ENCODE measurements at places on chromosomes 6 and 20.
A peak's percentile ranks its signal among the peaks of the same experiment; 100 is the strongest.

- no peak for DNase-seq
Observed at GRCh38 chr6:41497994-41498393, 48.2 kb upstream of the FOXP4 start.

- DNase-seq: no peak
Observed at GRCh38 chr6:67897998-67898607, 737.0 kb upstream of the ADGRB3 start.

DNA sequence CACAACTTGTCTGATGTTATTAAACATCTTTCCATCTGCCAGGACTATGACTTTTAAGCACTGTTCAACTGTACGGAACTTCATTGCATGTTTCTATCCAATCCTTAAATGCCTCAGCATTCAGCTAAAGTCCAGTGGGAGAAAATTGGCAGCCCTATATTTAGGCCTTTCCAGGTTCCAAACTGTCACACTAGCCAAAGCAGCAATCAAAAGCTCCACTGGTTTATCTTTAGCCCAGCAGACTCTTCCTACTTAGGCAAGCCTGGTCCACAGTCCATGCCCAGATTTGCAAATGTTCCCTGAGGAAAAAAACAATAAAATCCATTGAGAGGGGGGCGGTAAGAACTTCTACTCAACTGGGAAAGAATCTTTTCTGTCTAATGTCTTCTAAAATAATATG, 349.1 kb upstream of the GJE1 start:
- DNase-seq: peak; percentile 26

GRCh38 chr6:98932381-98932780, 15.4 kb downstream of the FBXL4 start:
- no peak for DNase-seq

- no peak for DNase-seq
Observed at GRCh38 chr6:39049575-39050283, 1.1 kb downstream of the GLP1R start.

DNA sequence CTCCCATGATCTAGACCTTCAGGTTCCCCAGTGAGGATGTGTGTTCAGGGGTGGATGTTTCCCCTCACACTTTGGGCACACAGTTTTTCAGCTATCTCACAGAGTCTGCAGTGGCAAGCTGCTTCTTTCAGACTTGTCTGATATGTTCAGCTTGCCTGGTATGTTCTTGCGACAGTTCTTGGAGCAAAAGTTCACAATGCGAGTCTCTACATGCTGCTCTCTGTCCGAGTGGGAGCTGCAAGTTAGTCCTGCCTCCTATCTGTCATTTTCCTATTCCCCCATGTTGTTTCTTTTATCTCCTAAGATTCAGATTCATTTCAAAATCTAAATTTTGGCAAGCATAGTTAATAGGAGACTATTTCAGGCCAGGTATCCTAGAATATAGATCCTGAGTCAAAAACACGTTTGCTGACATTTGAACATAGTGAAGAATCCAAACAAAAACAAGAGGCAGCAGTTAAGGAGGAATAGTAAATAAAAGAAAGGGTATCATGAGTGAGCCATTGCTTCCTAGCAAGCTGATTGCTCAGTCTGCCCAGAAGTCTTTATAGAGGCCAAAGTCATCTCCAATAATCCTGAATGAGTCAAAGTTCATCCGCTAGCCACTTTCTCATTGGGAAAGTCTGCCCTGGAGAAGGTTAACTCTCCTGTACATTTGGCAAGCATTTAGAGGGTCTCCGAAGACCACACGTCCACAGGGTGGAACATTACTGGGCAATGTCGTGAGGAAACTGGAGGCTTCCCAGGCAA, 140.2 kb upstream of the MOCS1 start:
- DNase-seq: no peak

DNA sequence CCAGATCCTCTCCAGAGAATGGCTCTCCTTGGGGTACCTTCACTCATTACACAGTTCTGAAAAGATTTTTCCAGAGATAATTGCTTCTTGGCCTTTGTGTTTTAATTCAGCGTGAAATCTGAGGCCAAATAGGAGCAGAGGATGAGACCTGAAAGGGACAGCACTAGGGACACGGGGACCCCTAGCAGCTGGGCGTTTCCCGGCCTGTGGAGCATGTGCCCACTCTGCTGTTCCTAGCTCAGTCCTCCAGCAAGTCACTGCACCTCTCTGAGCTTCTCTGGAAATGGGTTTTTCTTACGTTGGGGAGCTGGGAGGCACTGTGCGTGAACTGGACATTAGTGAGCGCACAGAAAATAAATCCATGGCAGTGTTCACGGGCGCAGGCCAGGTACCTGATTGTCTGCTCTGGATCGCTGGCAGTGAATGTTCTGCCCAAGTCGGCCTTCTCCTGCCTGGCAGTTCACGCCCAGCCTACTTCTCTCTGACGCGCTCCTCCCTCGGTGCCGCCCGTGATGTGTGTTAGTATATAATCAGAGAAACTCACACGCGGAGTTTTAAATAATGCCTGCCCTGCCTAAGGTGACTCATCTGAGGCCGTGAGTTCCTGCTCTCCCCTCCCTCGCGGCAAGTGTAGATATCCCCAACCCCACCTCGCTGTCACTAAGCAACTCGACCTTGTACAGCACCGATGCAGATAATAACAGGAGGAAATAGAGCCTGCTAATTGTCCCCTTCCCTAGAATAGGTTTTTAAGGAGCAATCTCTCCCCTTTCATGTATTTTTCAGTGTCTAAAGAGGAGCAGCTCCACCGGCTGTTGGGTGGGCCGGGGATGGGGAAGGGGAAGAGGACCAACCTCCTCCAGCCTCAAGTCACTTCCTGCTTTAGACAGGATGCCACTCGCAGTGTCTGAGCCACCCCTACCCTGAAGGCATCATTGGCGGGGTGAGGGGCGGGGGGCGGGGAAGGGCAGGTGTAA, 2.7 kb upstream of the TUBB2A start:
- DNase-seq: no peak

GRCh38 chr20:33667245-33667675, 517 bp downstream of the ACTL10 start:
- DNase-seq: no peak

DNA sequence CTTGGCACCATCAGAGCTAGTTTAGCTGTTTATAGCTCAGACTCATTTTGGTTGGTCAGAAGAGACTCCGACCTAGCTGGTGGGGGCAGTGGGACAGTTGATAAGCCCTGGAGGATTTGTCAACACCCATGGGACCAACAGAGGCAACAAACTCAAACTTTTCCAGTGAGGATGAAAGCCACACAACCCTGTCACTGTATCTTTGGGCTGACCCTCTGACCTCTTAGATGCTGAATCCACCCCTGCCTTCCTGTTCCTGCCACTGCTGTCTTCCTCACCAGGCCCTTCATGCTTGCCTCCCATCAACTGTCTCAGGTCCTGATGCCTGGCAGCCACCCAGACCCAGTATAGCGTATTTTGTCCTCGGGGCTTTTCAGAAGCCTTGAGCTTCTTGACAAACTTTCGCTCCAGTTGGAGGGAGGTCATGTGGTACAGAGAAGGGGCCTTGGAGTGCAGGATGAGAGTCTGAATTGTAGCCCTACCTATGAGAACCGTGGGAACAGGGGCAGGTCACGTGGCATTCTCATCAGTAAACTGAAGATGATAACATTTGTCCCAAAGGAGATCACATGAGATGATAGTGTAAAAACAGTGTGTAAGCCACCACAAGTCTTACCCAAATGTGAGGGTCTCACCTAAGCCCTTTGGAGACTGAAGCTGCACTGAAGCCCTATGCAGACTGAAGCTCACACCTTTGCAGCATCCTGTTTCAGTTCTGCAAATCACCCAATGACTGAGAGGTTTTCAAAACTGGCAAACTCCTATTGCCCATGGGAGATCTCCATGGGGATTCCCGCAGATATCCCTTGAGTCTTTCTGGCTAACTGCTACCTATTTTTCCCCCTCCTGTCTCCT, 72.0 kb upstream of the F13A1 start:
- DNase-seq: no peak

- no peak for DNase-seq
Observed at GRCh38 chr6:11447265-11447664, 90.3 kb upstream of the TMEM170B start.

GRCh38 chr6:45462190-45463134, 84.7 kb upstream of the SUPT3H start:
- DNase-seq: no peak

GRCh38 chr6:134303891-134304290, 14.0 kb downstream of the SGK1 start:
- DNase-seq: no peak

- no peak for DNase-seq
Observed at GRCh38 chr20:48731536-48731935, 96.3 kb downstream of the PREX1 start.

GRCh38 chr20:51547951-51548350, 5.4 kb upstream of the NFATC2 start:
- DNase-seq: no peak

DNA sequence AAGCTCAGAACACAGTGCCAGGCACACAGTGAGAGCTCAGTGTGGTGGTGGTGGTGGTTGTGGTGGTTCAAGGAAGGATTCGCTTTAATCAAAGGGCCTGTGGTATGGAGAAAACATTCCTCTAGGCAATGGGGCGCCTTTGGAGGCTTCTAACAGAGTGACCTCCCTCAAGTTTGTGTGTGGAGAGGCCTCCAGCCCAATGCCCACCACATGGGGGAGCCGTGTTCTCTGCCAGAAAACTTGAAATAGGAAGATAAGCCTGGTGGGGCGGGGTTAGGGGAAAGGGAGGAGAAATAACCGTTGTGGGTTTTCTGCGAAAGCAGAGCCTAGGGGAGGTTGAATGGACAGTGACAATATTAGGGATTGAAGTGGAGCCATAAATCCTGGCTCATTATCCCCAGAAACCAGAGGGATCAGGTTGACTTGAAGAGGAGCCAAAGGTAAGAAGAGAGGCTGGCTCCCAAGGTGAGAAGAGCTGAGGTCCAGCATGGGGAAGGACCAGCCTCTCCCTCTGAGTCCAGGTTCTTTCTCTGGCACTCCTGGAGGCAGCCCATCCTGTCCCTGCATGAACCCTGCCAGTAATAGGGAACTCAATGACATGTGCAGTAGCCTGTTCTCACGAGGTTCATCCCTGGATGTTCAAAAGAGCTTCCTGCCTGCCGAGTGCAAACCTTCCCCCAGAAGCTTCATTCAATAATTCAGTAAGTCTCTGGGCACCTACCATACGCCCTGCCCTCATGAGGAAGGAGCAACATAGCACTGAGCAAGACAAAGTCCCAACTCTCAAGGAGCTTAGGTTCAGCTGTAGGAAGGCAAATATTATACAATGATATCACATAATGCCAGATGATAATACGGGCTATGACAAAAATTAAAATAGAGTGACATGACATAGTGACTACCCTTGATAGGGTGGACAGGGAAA, 51.4 kb downstream of the TGM2 start:
- DNase-seq: no peak

DNA sequence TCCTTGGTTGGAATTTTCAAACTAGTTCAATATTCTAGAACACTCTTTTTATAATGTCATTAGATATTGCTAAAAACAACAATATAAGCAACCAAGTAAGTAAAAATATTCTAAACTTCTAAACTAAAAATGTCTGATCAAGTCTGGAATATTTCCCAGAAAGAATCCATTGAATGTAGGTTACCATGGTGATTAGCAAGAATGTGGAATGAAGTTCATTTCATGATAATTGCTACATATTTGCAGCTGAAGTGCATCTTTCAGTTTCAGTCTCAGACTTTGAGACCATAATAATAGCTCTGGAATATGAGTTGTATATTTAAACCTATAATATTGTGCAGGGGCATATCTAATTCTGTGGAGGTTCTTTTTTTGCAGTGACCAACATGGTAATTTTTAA, 61.0 kb upstream of the NKAIN2 start:
- DNase-seq: no peak

DNA sequence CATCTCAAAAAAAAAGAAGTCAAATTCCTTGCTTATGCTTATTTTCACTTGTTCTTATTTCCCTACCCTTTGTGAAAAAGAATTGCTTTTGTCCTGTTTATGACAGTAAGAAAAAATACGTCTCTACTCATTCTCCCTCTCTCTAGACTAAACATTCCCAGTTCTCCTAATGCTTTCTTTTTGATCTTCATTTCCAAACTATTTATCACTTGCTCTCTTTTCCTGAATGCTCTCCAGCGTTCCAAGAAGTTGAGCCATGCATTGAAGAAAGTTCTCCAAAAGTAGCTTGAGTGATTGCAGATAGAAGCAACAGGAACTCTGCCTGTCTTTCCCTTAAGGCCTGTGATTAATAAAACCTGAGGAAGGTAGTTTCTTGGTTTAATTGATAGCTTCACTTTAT, 53.1 kb upstream of the TMEM170B start:
- DNase-seq: no peak

GRCh38 chr20:31723069-31723318, 326 bp upstream of the BCL2L1 start:
- no peak for DNase-seq

- DNase-seq: no peak
Observed at GRCh38 chr6:22062807-22063408, 233.9 kb downstream of the PRL start.

GRCh38 chr6:124254941-124255685, 451.4 kb downstream of the NKAIN2 start:
- DNase-seq: no peak

GRCh38 chr20:19275630-19276071, 63.2 kb downstream of the SLC24A3 start:
- peak; percentile 87 for DNase-seq
